NCI-H2029 treated with DMSO at 0.1 percent for 48 hours (cell line): ENCODE measurements at places on chromosomes 13 and 19.

DNA sequence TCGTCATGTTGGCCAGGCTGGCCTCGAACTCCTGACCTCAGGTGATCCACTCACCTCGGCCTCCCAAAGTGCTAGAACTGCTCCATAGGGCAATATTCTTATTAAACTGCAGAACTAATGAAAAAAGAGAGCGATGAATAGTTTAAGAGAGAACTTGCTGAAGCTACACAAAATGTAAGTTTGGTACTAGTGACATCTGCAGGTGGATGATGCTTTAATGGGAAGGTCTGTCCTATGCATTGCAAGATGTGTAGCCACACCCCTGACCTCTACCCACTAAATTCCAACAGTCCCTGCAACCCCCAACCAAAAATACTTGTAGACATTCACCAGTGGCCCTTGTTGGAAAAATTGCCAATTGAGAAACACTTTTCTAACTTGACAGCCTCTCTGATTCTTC lies 117.8 kb downstream of the NALCN start:
- DNase-seq: no peak

DNA sequence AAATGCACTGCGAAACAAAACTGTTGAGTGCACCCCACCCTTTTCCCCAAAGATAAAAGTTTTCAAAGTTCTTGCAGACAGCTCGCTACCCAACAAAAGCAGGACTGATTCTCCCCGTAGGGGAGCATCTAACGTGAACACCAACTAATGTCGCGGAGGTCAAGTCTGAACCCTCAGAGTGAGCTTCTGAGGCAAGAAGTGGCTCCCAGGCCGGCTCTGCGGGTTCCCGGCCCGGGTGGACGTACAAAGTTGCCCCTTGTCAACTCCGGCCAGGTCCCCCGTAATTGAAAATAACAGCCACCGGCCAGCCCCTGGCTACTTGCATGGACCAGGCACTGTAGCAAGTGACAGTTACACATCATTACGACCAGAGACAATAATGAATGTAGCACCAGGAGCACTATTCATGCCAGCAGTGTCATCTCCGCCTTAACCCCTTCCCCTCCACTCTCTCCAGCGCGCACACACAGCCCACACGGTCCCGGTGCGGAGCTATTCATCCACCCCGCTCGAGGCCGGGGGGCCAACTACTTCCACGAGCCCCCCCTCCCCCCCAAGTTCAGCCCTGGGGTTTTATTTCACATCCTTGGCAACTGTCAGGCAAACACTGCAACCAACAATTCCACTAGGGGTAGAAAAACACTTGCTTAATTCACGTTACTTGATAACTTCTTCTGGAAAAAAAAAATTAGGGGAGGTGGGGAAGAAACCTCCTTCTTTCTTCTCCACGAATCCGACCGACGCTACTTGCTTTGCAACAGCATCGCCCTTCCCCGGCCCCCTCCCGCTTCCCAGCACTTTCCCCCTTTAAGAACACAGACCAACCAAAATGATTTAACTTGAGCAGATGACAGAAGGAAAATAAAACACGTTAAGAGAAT lies 1.2 kb downstream of the KLF12 start:
- no peak for DNase-seq

DNA sequence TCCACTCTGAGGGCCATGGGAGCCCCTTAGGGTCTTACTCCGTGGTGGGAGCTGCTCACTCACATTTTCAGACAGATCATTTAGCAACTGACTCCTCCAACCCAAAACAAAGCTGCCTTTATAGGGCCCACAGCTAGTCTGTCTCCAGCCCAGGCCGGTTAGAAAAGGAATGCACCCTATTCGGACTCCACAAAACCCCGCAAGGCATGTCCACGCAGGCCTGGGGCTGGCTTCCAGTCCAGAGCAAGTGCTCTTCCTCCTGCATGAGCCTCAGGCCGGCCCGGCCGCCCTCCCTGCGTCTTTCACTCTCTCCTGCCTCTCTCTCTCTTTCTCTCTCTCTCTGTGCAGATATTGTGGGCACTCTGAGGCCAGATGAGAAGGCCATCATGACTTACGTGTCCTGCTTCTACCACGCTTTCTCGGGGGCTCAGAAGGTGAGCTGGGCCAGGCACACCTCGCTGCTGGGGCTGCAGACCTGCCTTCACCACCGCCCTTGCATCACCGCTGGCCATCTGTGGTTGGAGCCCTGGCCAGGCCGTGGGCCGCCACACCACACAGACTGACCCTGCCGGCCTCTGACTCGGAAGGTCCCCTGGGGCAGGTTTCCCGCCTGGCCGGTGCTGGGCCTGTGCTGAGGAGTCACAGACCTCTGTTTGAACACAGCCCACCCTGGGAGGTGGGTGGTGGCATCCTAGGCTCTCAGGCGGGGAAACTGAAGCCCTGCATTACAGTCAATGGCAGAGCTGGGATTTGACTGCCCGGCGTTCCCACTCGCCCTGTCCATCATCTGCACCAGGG lies 33.1 kb downstream of the CAPN12 start:
- DNase-seq: no peak

- no peak for DNase-seq
These were observed 187.5 kb downstream of the GPC6 start for GRCh38 chr13:93413972-93414717.

- DNase-seq: no peak
These were observed 17.2 kb upstream of the MCF2L start for GRCh38 chr13:112951674-112952371.

DNA sequence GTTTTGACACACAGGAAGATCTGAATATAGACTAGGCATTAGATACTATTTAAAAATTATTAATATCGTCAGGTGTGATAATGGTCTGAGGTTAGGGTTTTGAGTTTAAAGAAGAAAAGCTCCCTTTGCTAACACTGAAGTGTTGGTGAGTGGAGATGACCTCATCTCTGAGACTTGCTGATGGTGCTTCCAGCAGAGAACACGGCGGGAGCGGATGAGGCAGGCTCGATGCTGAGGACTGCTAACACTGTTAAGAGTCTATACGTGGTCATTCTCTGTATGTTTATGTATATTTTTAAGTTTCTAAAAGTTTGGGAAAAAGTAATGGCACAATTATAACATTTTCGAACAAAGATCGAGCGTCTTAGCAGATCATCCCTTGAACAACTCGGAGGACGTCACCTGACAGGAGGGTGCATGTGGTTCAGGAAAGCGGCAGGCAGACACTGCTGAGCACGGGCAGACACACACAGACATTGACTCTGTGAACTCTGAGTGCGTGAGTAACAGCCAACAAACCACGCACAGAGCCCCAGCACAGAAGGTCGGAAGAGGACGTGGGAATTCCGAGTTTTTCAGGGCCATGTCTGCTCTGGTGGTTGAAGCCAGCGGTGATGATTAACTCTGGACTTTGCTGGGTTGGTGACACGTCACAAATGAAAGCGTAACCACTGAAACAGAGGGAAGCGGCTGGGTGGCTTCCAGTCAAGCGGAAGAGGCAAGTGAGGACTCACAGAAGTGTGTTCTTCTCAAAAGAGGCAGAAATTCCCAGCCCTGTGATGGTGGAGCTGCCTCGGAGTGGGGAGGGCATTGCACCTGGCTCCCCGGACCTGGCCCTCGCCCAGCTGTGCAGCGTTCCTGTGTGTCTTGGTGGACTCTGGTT lies 91.9 kb upstream of the TEX29 start:
- DNase-seq: no peak

- no peak for DNase-seq
These were observed 42.6 kb downstream of the MRPL57 start for GRCh38 chr13:21219036-21219381.

DNA sequence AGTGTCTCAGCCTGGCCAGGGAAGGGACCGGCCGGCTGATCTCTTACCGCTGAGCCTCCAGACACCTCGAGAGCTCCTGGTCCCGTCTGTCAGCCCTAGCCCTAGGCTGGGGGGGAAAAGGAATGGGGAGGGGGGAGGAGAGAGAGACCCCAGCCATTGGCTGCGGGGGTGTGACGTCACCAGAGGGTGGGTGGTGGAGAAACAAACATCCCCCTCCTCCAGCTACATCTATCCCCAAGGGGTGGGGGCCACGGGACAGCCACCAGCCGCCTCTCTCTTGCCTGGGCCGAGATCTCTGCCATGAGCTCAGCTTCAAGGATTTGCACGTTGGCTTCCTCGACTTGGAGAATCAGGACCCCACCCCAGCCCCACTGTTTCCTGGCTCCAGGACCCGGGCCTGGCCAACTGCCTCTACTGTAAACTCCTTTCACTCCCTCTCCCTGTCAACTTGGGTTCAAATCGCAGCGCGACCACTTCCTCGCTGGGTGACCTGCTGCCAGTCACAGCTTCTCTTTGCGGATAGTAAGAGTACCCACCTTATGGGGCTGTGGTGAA lies at the start of gene PRX:
PRX (minus strand) TSS at position 88 of the 555 bp plus-strand sequence. CDS start 5,446 bp downstream, outside the sequence.
- DNase-seq: no peak

GRCh38 chr19:6765738-6766356 lies 1.4 kb downstream of the SH2D3A start:
- DNase-seq: peak; percentile 55

- DNase-seq: no peak
These were observed 37.4 kb downstream of the ERICH4 start for GRCh38 chr19:41480336-41480735.

DNA sequence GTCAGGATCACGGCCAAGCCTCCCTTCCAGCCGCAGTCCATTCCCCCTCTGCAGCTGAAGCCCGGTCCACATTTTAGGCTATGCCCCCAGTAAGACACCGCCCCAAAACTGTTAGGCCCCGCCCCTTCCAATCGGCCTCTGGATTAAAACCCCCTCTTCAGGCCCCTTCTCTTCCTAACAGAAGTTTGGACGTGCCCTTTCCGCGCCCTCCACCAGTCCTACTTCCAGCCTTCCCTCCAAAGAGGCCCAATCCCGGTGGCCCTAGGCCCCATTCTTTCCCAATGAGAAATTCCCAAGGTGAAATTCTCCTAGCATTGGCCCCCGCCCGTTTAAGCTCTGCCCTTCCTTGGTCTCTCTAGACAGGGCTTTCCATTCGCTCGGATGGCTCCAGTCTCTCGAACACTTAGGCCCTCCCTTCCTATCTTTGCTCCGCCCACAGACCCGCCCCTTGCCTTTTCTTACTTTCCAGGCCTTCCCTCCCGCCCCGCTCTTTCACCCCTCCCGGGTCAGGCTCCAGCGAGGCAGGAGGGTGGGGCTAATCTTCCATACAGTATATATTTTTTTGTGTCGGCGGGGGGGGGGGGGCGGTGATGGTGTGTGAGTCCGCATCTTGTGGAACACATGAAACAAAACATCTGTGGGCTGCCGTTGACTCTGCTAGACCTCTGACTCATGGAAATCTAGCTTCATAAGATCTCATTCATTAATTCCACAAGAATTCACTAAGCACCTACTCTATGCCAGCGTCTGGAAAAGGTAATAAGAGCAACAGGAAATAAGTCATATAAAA lies 13.6 kb downstream of the LTBP4 start:
- DNase-seq: peak; percentile 66

DNA sequence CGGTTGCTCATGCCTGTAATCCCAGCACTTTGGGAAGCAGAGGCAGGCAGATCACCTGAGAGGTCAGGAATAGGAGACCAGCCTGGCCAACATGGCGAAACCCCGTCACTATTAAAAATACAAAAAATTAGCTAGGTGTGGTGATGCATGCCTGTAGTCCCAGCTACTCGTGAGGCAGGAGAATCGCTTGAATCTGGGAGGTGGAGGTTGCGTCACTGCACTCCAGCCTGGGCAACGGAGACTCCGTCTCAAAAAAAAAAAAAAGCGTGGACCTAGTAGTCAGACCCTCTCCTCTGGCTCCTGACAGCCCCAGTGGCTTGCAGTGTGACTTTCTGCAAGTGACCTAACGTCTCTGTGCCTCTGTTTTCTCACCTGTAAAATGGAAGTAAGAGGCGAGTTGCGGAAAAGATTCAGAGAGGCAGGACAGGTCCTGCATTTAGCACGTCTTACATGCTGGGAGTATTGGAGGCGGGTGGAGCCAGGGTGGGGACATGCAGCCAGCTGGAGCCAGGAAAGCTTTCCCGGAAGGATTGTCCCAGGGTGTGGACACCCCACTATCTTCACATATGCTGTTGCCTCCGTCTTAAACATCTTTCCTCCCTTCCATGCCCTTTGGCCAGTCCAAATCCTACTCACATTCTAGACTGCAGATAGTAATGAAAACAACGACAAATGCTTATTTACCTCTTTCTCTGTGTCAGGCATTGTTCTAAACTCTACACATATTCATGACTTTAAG lies 2.9 kb downstream of the TUBB4A start:
- no peak for DNase-seq

GRCh38 chr19:6424195-6424938 lies at the start of gene KHSRP:
Gene KHSRP (minus strand): TSS chr19:6424811. CDS start chr19:6424701, 110 bp downstream.
- no peak for DNase-seq

DNA sequence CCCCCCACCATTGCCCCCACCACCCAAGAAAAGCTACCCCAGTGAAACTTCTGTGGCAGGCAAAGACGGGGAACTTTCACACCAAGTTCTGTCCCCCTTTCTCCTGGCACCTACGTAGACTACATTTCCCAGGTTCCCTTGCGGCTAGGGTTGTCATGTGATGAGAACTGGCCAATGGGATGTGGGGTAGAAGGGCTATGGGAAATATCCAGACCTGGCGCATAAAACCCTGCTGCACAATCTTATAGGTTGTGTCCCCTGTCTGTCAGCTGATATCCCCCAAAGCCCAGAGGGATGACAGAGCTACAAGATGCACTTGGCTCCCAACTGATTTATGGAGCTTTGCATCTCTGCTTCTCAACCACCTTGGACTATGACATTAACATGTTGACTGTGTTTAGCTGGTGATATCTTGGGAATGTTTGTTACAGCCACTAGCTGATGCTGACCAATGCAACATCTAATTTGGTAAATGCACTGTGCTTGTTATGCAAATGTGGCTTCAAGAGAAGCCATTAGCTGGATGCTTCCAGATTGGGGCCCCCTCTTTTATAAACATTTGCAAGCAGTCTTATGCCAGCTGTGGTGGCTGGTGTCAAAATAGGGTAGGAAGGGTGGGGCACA lies 6.1 kb downstream of the SH2D3A start:
- DNase-seq: no peak

- DNase-seq: no peak
These were observed 47.5 kb downstream of the GAS6 start for GRCh38 chr13:113816254-113816929.

- peak; percentile 89 for DNase-seq
These were observed 2.1 kb downstream of the MAST1 start for GRCh38 chr19:12840091-12841079.

GRCh38 chr13:94711561-94712286 lies 621 bp downstream of the SOX21 start:
- DNase-seq: no peak
